ENCODE measurements at places on chromosomes 3 and 15.

GRCh38 chr3:177529716-177530335 lies 332.5 kb upstream of the TBL1XR1 start:
- DNase-seq = no peak

DNA sequence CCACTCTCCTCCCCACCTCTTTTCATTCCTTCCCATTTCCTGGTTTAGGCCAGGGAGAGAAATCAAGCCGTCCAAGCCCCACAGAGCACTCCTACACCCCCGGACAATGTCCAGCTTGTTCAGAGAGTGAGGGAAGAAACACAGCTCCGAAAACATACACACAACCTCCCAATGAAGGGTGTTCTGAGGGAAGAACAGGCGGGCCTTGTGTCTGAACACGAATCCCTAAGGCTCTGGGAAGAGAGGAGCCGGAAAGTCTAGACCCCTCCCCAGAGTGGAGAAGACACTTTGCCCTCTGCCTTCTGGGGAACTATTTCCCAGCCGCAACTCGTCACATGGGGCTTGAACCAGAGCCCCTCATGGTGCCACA lies 30.5 kb downstream of the ACAN start:
- no peak for DNase-seq

DNA sequence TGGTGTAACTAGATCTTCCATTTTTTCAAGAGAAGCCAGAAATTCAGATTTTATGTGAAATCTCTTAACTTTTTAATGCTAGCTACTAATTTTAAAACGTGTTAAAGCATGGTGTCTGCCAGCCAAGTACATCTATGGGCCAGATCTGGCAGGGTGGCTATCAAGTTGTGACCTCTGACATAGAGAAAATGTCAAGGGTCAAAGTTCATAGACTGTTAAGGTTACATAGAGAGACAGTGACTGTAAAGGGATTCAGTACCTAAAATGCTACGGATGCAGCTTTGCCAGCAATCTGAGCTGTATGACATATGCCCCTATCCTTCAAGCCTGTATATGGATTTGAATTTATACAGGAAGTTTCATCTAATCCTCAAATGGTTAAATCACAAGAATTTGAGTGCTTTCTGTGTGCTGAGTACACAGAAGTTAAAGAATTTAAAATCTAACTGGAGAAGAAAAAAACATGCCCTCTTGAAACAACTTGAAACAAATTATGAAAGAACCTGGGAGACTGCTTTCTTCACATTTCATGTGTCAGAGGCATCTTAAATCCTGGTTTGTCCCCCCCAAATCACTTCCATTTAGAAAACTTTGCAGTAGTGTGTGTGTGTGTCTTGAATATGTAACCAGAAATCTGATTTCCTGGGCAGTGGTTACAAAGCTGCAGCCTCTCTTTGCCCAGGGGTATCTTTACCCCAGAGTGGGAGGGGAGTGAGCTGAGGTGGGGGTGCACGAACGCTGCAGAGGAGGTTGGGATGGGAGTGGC lies 895 bp upstream of the ARHGAP31 start:
- no peak for DNase-seq

- no peak for DNase-seq
Observed at GRCh38 chr15:95278532-95279245, 1047.3 kb downstream of the MCTP2 start.

- no peak for DNase-seq
Observed at GRCh38 chr3:9091486-9092235, 128.4 kb upstream of the RAD18 start.

GRCh38 chr3:54905261-54905888 lies 22.5 kb downstream of the LRTM1 start:
- no peak for DNase-seq

- no peak for DNase-seq
Observed at GRCh38 chr15:52496175-52496574, 32.5 kb downstream of the MYO5A start.

DNA sequence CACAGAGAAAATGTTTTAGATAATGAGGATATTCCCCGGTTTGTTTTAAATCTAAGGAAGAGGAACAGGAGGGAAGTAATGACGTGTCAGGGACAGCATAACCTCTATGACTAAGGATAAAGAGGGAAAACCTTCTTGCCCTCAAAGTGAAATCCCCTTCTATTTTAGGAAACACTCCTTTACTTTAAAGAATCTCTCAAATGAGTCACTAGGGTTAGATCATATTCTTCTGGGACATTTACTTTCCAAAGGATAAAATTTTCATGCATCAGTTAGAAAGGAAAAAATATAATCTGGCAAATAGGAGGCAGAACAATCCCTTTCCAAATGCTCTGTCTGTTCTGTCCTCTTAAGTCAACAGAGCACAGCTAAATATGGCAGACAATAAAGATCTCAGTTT lies 43.2 kb upstream of the UBE2E2 start:
- no peak for DNase-seq

DNA sequence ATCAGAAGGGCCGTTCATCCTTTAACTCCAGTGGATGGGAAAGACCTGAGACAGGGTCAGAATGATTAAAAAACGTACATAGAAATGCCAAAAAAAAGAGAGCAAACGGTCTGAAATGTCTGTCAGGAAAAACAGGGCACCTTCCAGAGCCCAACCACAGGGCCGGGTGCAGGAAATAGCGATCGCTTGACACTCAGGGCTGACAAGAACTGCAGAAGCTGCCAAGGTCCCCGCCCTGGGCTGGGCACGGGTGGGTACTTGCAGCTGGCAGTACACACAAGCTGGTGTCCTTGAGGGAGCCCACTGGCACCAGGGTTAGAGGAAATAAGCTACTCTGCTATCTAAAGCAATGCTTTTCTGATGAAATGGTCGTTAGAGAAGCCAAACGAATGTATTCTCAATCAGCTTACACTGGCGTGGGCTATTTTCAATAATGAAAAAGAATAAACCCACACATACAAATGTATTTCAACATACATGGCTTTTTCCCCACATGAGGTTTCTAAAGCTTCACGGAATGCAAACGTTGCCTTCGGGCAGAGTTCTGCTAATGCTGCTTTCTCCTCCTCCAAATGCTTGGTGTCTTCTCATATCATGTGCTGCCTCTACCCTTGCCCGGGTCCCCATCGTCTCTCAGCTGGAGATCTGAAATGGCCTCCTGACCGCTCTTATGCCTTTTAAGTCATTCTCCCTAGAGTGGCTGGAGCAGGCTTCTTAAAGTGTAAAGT lies 15.6 kb downstream of the FRMD4B start:
- DNase-seq = peak; percentile 9

GRCh38 chr3:140848666-140849065 lies 93.0 kb upstream of the SLC25A36 start:
- DNase-seq = no peak

DNA sequence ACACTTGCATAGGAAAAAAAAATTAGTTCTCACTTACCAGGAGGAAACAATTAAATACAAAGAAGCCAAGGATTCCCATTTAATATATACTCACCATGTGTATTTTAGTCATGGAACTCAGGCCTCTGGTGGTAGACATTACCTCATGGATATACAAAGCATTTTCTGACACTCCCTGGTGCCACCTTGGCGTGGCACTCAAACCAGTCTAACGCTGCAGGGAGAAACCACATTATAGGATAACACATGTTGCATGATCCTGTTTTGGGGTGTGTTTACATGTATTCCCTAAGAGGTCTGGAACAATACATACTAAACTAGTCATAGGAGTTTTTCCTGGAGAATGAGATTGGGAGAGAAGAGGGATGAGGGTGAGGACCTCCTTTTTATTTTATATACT lies 5.9 kb upstream of the RTF1 start:
- DNase-seq = no peak

GRCh38 chr3:64463981-64464380 lies 223.8 kb downstream of the ADAMTS9 start:
- DNase-seq = no peak

GRCh38 chr3:16770021-16770420 lies 114.7 kb upstream of the PLCL2 start:
- no peak for DNase-seq
